ENCODE measurements at places on chromosomes 5 and 9. TPM values are rescaled to one million over a fixed set of nuclear protein-coding genes. Genes with fewer than 3 reads are reported as not detected.

The NFIB gene
- 89.7 TPM for total RNA-seq

The ASS1 gene
- total RNA-seq = 106 TPM

The PCDHGA11 gene
- 5.0 TPM for total RNA-seq

The CNTNAP3 gene
- 3.4 TPM for total RNA-seq

- DNase-seq = no peak
Measured at GRCh38 chr9:128276574-128277270, 646 bp downstream of the SWI5 start.

DNA sequence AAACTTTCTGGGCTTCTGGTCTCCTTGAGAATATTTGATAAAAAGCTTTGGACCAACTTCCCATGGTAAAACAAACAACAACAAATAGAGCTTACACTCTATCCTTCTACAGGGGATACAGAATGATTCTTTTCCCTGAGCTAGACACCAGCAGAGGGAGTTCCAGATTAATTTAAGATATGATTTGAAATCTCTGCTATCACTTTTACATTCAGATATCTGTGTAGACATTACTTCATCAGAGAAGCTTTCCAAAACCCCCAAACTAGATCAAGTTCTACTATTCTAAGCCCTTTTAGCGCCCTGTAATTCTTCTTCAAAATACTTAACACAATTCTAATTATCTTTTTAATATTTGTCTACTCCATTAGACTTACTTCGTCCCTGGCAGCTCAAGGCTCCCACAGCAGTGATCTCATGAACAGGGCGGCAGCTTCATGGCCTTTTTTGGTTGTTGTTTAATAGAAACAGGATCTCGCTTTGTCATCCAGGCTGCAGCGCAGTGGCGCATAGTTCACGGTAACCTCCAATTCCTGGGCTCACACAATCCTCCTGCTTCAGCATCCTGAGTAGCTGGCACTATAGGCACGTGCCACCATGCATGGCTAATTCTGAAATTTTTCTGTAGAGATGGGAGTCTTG is 955 bp upstream of the GALNT12 start:
- DNase-seq = peak; percentile 45

DNA sequence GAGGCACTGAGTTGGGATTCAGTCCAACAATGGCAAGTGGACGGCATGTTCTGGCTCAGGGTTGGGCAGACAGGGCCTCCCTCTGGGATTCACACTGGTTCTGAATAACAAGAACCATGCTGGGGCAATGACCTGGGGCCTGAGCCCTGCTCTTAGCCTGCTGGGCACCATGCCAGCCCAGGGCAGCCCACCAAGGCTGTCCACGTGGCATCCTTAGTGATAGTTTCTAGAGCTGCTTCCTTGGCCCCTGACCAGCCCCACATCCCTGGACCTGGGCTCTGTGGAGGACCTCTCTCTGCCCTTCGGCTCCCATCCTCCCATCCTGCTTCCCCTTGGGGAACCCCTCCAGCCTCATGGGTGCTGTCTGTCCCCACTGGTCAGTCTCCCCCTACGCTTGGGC is 22.3 kb upstream of the OLFM1 start:
- peak; percentile 9 for DNase-seq

- DNase-seq = no peak
Measured at GRCh38 chr5:107282061-107282460, 388.7 kb downstream of the EFNA5 start.
